GM12878 (cell line): ENCODE measurements at places on chromosomes 16 and 17. TPM values are rescaled to one million over a fixed set of nuclear protein-coding genes. Genes with fewer than 3 reads are reported as not detected.

OTOA gene
- total RNA-seq, result 0.51 and 0.82 TPM in 2 replicates

PAFAH1B1 gene
- total RNA-seq, result 94.4 and 96.8 TPM in 2 replicates

CNGB1 gene
- total RNA-seq, result not detected in 2 replicates

C16orf54 gene
- total RNA-seq, result 10.9 and 11.0 TPM in 2 replicates

CRYBA1 gene
- total RNA-seq, result not detected in 2 replicates

PPP1R27 gene
- total RNA-seq, result 0.49 and 0.53 TPM in 2 replicates

CPPED1 gene
- total RNA-seq, result 20.2 and 22.0 TPM in 2 replicates
